Stimulated activated CD4-positive, alpha-beta T cell treated with anti-CD3 and anti-CD28 coated beads, TNF-alpha, amount 100 ng/mL, for 4 hours (primary cell): ENCODE measurements at places on chromosomes 7 and 10.
A peak's percentile ranks its signal among the peaks of the same experiment; 100 is the strongest.

DNA sequence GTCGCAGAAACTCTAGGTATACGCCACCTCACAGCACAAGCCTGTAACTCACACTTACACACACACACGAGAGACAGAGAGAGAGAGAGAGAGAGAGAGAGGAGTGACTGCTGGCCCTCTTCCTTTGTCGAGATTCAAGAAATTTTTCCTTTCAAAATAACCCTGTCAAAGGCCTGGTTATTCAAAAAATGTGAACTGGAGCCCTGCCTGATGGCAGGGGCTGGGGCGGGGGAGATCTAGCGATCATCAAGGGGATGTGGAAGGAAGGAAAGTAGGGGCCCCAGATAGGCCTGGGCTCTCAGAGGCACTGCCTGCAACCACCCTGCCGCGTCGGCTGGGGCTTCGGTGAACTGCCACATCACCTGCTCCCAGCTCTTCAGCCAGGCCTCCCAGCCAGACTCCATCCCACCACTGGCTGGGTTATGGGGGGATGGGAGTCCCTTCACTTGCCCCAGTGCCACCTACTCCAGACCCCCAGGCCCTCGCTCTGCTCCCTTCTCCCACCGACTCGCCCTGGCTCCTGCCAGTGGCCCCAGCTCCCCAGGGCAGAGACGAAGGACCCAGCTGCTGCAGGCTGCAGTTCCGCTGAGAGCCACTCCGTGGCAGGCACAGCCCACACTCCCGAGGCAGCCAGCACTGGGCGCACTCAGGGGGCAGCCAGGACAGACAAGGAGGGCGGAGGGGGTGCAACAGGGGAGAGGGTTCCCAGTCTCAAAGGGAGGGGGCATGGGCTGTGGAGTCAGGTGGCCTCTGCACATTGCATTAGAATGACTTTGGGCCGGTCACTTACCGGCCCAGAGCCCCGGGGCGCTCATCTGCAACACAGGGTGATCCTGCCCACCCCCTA lies 15.3 kb downstream of the KCNH2 start:
- DNase-seq = peak; percentile 31

- no peak for DNase-seq
Observed at GRCh38 chr10:16459423-16459939, 22.7 kb downstream of the PTER start.

- no peak for DNase-seq
Observed at GRCh38 chr7:48097521-48098231, 8.6 kb downstream of the UPP1 start.

DNA sequence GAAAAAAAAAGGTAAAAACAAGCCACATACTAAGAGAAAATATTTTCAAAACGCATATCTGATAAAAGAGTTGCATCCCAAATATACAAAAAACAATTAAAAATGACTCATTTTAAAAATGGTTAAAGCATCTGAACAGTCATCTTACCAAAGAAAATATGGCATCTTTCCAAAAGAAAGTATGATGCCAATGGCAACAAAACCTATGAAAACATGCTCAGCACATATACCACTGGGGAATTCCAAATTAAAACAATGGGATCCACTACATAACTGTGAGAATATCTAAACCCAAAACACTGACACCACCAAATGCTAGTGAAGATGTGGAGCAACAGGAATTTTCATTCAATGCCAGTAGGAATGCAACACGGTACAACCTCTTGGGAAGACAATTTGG lies 39.3 kb downstream of the VSTM2A start:
- DNase-seq = no peak

DNA sequence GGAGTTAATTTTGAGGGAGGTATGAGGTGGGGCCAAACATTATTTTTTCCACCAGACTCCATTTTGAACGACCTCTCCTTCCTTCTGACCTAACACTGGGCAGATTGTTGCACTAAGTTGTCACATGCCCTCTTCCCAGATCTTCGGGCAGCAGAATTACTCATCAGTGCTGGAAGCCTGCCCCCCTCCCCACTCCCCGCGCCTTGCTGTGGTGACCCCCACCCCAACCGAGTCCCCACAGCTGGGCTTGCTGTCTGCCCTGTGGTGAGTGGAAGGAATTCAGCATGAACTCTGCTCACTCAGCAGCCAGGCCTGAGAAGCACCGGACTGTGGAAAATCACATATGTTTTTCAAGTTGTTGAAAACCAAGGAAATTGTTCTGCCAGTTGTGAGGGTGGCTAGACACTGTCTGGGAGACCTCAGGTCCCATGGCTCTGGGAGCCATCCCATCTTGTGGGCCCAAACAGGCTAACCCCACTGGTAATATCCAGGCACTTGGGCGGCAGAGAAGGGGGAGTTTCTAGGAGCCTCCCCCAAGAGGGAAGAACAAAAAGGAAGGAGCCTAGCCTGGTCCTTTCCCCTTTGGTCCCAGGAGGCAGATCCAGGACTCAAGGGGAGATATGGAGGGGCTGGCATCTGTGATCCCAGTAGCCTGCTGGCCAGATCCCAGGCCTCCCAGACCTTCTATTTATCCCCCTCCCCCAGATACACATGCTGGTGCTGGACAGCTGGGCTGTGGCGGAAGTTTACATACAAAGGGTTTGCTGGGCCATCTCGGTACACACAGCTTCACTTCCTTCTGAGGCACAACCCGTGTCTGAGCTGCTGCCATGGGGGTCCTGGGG lies 3.5 kb upstream of the AEBP1 start:
- DNase-seq = no peak

GRCh38 chr10:131310551-131311401 lies 745 bp downstream of the TCERG1L start:
- DNase-seq = no peak

- DNase-seq = no peak
Observed at GRCh38 chr7:5435291-5436002, 11.8 kb upstream of the TNRC18 start.

DNA sequence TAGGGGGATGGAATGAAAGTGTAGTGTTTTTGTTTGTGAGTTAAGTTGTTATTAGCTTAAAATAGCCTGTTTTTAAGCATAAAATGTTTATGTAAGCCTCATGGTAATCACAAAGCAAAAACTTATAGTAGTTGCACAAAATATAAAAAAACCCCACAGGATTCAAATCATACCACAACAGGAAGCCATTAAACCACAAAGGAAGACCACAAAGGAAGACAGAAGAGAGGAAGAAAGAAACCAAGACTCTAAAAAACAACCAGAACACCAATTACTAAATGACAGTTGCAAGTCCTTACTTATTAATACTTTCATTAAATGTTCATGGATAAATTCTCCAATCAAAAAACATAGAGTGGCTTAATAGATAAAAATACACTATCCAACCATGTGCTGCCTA lies 63.6 kb downstream of the ANKRD7 start:
- DNase-seq = no peak

- no peak for DNase-seq
Observed at GRCh38 chr7:4707217-4707741, 25.2 kb downstream of the FOXK1 start.

DNA sequence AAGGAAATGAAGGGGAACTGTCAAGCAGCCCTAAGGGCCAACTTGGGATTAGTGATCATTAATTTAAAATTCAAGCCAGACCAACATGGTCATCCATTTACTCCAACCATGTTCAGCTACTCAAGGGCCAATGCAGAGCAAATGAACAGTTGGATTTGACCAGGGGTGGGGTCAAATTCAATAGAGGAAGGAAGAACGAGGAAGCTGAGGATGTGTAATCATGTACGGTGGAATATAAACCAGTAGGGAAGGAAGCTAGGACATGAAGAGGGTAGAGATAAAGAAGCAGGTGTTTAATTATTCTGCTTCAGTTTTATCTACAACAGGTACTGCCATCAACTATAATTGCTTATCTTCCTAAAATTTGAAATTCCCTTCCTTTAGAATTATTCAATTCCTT lies 81.6 kb downstream of the HIBADH start:
- DNase-seq = no peak

DNA sequence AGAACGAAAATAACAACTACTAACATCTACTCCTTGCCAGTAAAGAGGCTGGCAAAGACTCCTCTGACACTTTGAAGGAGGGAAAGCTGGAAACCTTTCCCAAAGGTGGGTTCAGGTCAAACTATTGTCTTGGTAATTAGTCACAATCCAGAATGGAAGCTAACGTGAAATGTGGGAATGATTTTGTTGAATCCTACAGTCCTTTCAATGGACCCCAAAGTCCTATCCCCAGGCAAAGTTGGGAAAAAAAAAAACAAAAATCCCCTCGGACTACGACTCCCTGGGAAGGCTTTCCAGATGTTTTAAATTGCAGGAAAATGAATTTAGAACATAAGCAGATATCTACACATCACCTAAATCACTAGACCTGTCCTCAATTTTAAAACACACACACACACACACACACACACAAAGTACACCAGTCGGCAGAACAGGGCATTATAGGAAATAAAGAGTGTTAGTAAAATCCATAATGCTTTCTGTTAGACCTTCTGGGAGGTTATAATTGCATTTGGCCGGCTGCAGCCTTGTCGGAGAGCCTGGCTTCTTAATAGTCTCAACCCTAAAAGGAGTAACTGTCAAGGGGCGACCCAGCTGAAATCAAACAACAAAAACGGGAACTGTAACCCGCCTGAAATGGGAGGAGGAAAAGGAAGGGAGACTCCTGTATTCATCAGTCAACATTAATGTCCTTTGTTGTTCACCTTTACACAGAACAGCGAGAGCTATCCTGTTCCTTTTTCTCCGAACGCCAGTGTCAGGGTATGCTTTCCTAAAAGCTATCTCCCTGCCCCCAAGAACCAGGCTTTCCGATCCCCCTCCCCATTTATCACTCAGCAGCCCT lies 1.5 kb downstream of the DOCK4 start:
- DNase-seq = no peak

DNA sequence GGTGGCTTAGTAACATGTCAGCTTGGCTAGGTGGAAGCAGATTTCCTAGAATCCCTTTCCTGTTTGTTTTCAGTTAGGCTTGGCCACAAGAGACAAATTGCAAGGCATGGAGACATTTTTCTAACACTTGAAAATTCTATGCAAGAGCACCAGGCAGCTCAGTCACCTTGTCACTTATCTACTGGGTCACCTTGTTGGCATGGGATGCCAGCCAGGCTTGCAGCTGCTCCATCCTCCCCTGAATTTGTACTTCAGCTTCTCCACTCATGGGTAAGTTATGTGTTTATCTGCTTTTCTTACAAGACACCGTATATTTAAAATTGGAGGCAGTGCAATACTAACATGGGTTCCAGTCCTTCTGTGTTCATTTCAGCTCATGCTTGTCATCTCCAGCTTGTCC lies 40.2 kb upstream of the CCSER2 start:
- no peak for DNase-seq

DNA sequence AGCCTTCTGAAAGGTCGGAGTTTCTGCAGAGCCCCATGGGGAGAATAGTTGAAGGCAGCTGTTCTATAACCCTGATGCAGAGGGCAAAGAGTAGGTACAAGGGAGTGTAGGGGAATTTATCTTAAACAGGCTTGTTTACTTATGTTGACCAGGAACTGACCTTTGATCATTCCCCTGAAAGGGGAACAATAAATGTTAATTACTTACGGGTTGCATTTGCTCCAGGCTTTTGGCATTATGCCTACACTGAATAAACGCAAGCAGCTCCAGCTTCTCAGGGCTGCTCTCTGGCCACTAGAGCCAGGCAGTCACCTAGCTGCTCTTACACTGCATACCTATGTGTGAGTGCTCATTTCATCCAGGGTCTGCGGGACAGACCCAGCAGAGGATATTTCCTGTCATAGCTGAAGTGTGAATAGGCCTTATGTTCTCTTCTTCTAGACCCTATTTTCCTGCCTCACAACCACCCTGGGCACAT lies 26.9 kb upstream of the ABCA13 start:
- DNase-seq = no peak

DNA sequence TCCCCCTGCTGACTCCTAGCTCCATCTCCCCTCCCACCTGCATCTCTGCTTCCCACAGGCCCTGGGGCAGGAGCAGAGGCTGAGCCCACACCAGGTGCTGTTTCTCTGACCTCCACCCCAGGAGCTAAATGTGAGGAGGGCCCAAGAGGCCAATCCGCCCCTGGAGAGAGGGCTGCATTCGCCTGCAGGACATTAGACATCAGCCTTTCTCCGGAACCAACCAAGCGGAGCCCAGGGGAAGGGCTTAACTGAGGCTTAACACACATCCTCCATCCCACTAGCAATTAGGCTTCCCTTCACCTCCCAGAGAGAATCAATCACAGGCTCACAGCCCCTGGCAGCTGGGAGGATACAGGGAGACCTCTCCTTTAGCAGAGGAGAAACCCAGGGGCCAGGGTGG lies 50.5 kb downstream of the SH3PXD2A start:
- DNase-seq = no peak

- DNase-seq = no peak
Observed at GRCh38 chr10:72228318-72228751, 12.3 kb upstream of the ASCC1 start.

DNA sequence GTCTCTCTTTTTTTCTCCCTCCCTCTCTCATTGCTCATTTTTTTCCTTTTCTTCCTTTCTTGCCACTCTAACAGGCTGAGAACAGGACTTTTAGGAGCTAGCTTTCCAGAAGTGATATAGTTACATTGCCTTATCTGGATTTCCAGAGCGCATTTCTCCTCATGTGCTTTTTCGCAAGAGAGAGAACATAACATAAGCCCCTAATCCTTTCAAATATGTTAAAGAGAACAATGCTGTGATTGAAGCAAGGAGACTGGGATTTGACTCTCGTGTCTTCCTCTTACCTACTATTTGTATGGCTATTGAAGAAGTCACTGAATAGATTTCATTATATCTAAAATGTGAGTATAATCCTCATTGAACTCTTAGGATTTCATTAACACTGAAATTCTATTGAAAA lies 101.2 kb upstream of the PRPS1L1 start:
- DNase-seq = no peak

DNA sequence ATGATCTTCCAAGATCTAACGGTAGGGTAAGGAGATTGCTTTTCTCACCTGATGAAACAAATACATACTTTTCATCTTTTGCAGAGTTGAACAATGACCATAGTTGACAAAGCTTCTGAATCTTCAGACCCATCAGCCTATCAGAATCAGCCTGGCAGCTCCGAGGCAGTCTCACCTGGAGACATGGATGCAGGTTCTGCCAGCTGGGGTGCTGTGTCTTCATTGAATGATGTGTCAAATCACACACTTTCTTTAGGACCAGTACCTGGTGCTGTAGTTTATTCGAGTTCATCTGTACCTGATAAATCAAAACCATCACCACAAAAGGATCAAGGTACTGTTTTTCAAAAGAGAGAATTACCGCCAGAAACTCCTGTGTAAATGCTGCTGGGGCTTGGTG lies 79.9 kb downstream of the ANKRD61 start:
- DNase-seq = no peak

GRCh38 chr10:58731276-58731675 lies 218.6 kb downstream of the BICC1 start:
- DNase-seq = no peak

DNA sequence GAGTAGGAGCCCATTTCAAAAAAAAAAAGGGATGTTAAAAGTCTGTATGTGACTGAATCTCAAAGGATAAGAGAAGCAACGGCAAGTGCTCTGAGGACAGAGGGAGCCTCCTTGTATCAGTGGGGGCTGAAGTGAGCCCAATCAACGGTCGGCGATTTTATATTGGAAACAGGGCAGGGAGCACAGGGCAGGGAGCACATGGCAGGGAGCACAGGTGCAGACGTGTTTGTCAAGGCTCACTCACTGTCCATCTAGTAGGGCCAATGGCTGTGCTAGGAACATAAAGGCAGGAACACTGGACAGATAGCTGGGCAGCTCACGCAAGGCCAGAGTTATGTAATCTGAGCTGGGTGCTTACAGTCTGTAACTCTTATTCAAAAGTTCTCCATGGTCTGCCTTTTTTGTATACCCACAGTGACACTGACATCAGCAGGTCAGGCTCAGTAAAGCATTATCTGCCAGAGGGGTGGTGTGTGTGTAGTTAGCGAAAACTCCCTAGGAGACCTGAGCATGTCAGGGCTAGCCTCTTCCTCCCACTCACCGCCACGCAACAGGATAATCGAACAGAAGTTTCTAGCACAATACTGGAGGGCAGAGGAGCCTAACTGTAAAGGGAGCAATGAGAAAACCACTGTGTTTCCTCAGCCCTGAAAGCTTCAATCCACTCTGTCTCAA lies 15.4 kb downstream of the AKR1B1 start:
- DNase-seq = no peak
